ENCODE measurements at places on chromosomes 5 and 9.

- no peak for DNase-seq
These were observed 126.3 kb downstream of the HMHB1 start for GRCh38 chr5:143938230-143938629.

DNA sequence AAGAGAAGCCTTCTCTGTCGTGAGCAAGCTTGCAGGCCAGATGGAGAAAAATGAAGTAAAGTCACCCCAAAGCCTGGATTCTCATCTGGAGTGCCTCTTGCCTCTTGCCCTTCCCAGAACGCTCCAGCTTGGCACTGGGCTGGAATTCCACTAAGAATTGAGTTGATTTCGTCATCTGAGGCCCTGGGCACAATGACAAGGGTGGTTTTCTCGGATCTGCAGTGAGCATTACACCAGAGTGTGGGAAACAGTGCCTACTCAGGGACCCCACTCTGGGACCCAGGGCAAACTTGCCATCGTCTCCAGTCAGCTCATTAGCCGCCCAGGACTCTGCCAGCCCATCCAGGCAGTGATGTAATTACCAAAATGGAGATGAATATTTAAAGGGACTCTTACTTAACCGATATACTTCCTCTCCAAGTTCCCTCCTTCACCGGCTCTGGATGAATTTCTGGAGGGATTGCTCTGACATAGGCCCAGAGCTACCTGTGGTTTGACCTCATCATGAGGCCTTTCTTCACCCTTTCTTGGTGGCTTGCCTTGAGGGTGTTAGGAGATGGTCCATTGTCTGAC is 44.7 kb upstream of the LCP2 start:
- no peak for DNase-seq

DNA sequence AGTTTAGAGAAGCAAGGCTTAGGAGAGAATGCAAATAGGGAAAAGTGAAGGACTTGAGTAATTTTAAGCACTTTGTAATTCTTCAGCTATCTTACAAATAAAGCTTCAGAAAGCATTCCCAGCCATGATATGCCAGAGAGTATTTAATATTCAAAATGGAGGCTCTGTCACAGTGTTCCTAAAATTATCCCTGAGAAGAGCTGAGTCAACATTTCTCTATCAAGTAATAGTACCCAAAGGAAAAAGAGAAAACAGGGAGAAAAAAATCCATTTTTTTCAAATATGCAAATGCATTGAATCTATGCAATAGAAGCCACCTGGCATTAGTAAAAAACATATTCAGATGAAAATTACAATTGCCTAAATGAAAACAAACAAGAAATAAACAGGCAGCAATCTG is 392.6 kb upstream of the FAM174A start:
- DNase-seq: no peak

- no peak for DNase-seq
These were observed 49.9 kb upstream of the SNCAIP start for GRCh38 chr5:122262103-122262502.

DNA sequence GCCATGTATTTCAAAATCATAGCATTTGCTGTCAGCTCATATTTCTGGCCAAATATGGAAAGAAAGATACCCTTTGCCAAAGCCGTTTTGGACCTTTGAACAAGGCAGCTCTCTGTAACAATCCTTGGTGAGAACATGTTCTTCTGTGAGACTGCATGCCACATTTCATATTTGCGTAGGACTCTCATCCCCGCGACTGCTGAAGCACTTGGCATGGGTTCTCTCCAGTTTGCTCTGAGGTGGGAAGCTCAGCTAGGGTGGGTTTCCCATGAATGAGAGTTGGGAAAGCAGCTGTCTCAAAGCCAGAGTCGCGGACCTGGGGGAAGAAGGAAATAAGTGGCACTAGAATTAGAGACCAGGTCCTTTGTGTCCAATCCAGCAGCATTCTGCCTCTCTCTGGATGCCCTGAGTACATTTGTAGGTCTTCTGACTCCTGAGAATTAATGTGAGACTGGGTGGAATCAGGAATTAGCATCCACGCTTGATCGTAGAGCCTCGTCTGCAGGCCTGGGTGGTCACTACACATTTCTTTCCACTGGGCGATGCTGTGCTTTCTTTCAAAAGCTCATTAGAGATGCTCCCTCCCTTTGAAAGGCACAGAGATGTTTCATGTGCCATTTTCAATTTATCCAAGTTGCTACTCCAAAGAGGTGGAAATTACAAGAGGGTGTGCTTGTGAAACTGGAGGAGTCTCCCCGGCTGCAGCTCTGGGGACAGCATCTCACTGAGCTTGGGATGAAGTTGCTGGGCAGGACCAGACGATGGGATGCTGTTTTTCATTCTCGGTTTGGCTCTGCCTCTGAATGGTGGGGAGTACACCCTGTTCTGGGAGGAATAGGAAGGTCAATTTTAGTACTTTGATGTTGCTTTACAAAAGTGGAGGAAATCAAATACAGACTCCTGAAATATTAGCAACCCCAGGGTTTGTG is 197.2 kb downstream of the GADD45G start:
- no peak for DNase-seq

- DNase-seq: no peak
These were observed 91.0 kb upstream of the JAK2 start for GRCh38 chr9:4894076-4894475.

- no peak for DNase-seq
These were observed 3.3 kb downstream of the GRIN1 start for GRCh38 chr9:137141976-137142936.

- DNase-seq: no peak
These were observed 220.7 kb upstream of the TMEM161B start for GRCh38 chr5:88489364-88489763.

GRCh38 chr9:21281275-21281674 is 23.8 kb downstream of the IFNA5 start:
- DNase-seq: no peak

DNA sequence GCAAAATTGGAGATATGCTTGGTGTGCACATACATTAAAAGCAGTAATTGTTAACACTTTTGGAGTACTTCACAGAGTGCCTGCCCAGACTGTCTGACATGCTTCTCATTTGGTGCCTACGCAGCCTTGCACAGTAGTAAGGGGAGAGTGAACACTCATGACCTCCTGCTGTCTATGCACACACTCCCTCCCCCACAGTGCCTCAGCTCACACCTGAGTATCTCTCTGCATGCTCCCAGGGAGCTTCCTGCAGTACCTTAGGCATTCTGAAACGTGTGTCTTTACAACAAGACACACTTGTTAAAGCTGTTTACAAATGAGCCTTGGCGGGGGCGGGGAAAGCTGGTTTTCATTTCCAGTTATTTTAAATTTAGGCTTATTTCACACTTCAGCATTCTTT is 18.0 kb downstream of the MAP3K1 start:
- DNase-seq: no peak

GRCh38 chr5:44660251-44660650 is 148.5 kb upstream of the MRPS30 start:
- no peak for DNase-seq

DNA sequence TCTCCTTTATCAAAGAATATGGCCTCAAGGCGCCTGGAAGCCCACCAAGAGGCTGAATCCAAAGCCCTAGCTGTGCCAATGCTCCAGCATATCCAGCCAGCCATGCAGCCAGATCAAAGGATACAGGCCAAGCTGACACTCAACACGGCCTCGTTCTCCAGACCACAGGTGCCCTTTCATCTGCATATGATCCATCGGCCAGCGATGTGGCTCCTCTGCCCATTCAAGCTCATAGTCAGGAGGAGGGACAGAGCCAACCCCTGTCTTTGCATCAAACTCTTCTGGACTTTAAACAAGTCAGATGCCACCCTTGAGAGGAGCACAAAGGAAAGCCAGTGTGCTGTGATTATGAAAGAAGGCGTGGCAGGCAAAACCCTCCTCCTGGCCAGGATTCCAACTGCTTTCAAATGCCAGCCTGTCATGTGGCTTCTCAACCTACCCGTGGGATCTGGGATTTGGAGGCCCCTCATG is 42.5 kb downstream of the ADAM19 start:
- no peak for DNase-seq

DNA sequence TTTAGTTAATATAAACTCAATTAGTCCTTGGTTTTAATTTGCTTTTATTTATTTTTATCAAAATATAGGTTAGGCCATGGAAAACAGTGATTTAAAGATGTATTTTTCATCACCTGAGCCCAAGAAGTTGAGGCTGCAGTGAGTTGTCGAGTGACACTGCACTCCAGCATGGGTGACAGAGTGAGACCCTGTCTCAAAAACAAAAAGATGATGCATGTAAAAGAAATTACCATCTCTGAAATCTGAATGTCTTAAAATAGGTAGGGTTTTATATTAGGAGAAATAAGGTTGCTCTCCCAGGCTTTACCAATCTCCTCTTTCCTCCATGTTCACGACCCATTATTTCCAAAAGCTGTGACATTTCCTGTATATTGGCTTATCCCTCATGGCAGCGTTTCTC is 162.3 kb upstream of the DAP start:
- no peak for DNase-seq

GRCh38 chr9:6986141-6986815 is 228.5 kb downstream of the KDM4C start:
- no peak for DNase-seq

- no peak for DNase-seq
These were observed 102.8 kb downstream of the SNX18 start for GRCh38 chr5:54620141-54620933.

DNA sequence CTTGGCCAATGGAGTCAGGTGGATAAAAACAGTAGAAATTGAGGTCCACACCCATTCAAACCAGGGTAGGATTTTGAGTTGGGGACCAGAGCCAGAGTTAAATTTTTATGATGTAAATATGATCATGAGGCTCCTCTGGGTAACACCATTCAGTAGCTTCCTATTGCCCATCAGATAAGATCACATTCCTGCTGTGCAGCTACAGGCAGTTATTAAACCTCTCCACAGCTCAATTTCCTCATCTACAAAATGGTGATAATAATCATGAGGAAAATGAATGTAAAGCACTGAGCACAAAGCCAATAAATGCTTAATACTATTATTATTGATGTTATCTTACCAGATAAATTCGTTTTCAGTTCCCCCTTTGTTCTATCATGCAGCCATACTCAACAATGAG is 432.0 kb downstream of the CAAP1 start:
- DNase-seq: no peak

GRCh38 chr9:97555164-97555563 is 53.7 kb downstream of the TMOD1 start:
- no peak for DNase-seq

- DNase-seq: no peak
These were observed 28.6 kb upstream of the MEIKIN start for GRCh38 chr5:131974016-131974415.

DNA sequence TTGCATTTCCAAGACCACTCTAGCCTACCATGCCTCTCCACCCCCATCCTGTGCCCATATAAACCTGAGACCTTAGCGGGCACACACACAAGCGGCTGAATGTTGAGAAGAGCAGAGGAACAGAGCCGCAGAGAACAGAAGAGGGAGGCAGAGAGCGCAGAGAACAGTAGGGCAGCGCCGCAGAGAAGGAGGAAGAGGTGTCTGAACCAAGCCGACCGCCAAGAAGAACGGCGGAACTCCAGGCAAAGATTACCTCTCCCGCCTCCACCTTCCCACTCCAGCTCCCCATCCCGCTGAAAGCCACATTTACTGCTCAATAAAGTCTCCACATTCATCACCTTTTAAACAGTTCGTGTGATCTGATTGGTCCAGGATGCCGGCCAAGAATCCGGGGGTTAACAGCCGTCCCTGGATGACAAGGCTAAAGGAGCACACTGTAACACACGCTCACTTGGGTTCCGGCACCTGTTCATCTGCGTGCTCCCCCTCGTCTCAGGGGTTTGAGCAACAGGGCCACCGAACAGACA is 33.2 kb downstream of the GRIN3A start:
- DNase-seq: no peak

DNA sequence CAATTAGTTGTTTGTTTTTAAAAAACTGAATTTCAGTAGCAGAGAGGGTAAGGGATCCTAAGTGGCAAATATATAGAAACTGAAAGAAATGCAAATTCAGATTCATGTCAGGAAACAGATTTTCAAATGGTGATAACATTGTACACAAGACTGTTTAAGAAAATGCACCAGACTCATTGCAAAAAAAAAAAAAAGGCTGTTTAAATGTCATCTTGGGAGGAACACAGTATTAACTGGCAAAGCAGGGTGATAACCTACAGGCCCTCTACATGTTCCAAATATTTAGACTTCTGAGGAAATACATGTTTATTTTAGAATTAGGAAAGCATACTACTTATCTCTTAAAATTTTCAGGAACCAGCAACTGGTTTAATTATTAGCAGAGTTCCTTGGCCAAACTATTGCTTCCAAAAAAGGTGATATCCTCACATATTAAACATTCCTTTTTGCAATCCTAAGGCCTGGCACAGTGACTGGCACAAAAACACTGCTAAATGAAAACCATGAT is 114.5 kb downstream of the TSSK1B start:
- no peak for DNase-seq

DNA sequence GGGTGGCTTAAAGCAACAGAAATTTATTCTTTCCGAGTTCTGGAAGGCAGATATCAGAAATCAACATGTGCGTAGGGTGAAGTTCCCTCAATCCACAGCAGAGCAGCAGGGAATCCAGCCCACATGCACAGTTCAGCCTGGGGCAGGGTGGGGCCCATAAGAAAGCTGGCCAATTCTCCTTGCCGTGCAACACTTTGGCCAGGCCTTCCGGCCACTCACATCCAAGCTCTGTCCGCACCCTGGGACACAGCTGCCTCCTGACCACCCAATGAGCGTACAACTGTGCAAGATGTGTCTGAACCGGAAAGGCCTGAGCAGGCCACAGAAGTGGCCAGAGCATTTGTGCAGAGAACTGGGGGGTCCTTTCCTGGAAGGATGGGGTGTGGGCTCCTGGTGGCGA is 274.9 kb downstream of the GADD45G start:
- no peak for DNase-seq

DNA sequence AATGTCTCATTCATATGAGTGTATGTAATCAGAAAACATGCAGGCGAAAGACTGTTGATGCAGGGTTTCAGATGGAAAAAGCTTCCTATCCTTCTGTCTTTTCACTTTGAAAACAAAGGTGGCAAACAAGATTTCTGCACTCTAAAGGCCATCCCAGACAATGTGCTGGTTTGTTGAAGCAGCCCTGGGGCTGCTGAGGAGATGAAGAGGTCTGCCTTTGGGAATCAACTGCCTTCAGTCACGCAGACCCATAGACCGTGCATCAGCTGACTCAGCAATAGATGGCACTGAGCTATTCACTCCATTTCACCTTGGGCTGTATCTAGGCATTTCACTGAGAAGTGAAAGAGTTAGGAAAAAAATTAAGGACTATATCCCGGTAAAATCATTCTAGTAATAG is 60.5 kb upstream of the C5orf46 start:
- no peak for DNase-seq

GRCh38 chr9:124174433-124174832 is 83.3 kb upstream of the NEK6 start:
- DNase-seq: no peak

DNA sequence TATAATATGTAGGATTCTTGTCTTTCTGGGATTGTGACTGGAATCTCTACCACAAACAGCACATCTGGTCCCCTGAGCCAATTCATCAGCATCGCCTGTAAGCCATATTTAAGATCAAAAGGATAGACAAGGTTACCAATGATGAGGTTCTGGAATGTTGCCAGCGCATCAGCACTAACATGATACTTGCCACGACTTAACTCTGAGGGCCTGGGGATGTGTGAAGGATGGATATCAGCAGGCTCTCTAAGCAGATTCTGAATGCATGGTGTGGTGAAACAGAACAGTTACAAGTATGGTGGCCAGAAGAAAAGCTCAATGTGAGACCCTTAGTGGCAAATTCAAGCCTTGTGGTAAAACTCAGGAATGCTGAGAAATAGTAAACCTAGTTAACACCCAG is 143.0 kb downstream of the XRCC4 start:
- no peak for DNase-seq

Data from CD4-positive, alpha-beta T cell treated with Interleukin-15 for 4 hours (primary cell).